M059J (cell line): ENCODE measurements at places on chromosomes 11 and 22.

DNA sequence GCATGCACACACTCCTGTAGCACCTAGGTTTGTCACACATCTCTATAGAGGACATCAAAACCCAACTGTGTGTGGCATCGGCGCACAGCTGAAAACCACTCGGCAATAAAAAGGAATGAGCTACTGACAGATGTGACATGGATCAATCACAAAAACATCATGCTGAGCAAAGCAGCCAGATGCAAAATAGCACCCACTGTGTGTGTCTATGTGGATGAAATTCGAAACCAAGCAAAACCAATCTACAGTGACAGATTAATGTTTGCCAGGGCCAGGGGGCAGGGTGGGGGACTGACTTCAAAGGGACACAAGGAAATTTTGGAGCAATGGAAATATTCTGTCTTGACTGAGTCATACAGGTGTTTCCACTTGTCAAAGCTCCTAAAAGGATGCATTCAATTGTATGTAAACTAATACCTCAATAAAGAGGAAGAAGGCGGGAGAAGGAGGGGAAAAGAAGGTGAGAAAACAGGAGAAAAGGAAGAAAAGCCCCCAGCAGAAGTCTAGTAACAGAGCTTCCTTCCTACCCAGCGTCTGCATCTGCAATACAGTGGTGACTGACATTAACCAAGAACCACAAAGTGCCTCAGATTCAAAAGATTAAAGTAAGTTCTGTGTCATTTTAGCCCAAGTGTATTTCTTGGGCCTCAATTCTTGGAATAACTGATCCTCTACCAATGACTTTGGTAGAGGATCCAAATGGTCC is 49.8 kb downstream of the PACSIN2 start:
- peak; percentile 46 for DNase-seq

GRCh38 chr11:35248558-35249323 is 109.8 kb downstream of the CD44 start:
- DNase-seq = no peak

DNA sequence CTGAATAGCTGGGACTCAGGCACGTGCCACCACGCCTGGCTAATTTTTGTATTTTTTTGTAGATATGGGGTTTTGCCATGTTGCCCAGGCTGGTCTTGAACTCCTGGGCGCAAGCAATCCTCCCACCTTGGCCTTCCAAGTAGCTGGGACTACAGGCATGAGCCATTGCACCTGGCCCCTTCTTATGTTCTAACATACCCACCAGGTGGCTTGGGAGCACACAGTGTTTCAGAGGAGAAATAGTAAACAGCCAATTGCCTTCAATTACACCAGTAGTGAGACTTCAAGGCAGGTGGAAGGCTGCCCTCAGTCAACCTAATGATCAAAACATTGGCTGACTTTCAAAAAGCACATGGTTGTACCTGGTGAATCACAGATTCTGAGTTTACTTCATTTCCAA is 167.2 kb downstream of the SWAP70 start:
- DNase-seq = no peak

- peak; percentile 28 for DNase-seq
Observed at GRCh38 chr11:77879218-77879617, 58.3 kb downstream of the AAMDC start.

DNA sequence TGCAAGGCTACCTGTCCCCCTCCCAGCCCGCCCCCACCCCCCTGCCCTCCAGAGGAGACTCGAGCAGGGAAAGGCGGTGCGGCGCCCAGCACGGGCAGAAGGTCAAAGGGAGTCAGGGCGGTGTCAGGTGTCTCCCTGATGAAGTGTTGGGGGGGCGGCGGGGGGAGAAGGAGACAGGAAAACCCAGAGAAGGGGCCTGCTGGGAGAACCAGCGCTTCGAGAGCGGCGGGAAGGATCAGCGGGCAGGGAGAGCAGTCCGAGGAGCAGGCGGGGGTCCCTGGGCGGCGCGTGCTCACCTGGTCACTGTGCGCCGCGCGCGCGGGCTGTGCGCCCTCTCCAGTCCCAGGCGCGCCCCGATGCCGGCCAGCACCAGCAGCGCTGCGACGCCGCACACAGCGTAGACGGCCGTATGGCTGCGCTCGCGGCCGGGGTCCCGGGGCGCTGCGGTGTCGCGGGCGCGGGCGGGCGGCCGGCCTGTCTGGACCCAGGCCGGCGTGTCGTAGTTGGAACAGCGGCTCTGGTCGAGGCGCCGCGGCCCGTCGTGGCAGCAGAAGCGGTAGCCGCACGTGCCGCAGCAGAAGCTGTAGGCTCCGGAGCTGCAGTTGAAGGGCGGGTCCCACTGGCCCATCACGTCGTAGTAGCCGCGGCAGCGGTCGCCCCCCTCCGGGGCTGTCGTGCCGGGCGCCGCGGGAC is 886 bp downstream of the SHISA8 start:
- DNase-seq = no peak

- DNase-seq = no peak
Observed at GRCh38 chr11:47460571-47461235, 11.8 kb upstream of the RAPSN start.

- no peak for DNase-seq
Observed at GRCh38 chr11:46264976-46265375, 12.5 kb upstream of the CREB3L1 start.

DNA sequence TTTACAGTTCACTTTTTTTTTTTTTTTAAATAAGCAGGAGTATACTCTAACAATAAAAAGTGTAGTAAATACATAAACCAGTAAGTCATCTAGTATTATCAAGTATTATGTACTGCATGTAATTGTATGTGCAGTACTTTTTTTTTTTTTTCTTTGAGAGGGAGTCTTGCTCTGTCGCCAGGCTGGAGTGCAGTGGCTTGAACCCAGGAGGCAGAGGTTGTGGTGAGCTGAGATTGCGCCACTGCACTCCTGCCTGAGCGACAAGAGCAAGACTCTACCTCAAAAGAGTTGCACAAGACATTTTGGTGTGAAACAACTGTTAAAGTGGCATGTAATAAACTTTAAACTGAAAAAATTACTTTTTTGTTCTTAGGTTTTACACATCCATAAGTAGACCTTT is 16.7 kb downstream of the BCL2L13 start:
- no peak for DNase-seq

- peak; percentile 49 for DNase-seq
Observed at GRCh38 chr11:119371778-119372182, 9.7 kb downstream of the USP2 start.

DNA sequence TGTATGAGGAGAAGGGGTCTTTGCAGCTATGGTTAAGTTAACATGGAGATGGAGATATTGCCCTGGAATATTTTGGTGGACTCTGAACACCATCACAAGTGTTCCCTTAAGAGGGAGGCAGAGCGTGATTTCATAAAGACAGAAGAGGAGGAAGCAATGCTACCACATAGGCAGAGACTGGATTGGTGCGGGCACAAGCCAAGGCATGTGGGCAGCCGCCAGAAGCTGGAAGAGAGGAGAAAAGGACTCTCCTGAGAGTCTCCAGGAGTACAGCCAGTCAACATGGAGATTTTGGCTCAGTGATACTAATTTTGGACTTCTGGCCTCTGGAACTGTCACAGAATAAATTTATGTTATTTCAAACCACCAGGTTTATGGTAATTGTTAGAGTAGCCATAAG is 231.6 kb downstream of the OPCML start:
- no peak for DNase-seq

- peak; percentile 71 for DNase-seq
Observed at GRCh38 chr11:118488480-118489109, 38.7 kb upstream of the TTC36 start.

DNA sequence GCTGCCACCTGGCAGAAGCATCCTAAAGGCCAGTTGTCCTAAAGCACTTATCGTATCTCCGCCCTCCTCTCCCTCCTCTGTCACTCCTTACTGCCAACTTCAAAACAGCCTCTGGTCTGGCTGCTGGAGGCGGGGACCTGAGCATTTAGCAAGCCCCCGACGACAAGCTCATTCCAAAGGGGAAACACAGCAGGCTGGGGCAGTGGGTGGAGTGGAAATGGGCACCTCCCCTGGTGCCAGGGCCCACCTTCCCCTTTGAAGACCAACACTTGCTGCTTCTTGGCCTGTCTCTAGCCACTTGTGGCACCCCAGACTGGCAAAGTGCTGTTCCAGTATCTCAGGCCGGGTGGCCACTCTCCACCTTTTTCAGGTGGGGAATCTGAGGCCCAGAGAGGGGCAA is 3.6 kb downstream of the MAP3K11 start:
- DNase-seq = no peak

GRCh38 chr22:36100134-36100824 is 60.3 kb downstream of the APOL3 start:
- no peak for DNase-seq

DNA sequence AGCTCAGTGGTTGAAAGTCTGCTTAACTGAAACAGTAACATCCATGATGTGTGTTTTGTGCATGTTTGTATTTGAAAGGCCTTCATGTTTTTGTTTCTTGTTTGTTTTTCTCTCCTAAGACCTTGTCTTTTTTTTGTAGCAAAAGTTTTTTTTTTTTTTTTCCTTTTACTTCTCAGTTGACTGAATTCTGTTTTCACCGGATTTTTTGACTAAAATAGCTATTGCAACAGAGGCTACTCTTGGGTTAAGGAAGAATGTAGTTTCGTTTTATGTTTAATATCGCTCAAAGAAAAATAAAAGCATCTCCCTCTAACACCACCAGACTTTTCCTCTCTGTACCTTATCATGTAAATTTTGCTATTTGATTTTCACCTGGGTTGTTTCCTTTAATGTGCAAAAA is 15.1 kb downstream of the APOL6 start:
- no peak for DNase-seq

- peak; percentile 50 for DNase-seq
Observed at GRCh38 chr22:22463855-22464540, 44.5 kb downstream of the ZNF280B start.

- DNase-seq = no peak
Observed at GRCh38 chr11:15783619-15784018, 572.7 kb downstream of the SOX6 start.

GRCh38 chr22:17946662-17947367 is 77.5 kb downstream of the MICAL3 start:
- no peak for DNase-seq

GRCh38 chr22:28013611-28014010 is 94.6 kb upstream of the PITPNB start:
- DNase-seq = no peak

- no peak for DNase-seq
Observed at GRCh38 chr11:76656050-76656531, 14.5 kb downstream of the LRRC32 start.

- no peak for DNase-seq
Observed at GRCh38 chr11:10864688-10865087, 6.8 kb upstream of the ZBED5 start.

DNA sequence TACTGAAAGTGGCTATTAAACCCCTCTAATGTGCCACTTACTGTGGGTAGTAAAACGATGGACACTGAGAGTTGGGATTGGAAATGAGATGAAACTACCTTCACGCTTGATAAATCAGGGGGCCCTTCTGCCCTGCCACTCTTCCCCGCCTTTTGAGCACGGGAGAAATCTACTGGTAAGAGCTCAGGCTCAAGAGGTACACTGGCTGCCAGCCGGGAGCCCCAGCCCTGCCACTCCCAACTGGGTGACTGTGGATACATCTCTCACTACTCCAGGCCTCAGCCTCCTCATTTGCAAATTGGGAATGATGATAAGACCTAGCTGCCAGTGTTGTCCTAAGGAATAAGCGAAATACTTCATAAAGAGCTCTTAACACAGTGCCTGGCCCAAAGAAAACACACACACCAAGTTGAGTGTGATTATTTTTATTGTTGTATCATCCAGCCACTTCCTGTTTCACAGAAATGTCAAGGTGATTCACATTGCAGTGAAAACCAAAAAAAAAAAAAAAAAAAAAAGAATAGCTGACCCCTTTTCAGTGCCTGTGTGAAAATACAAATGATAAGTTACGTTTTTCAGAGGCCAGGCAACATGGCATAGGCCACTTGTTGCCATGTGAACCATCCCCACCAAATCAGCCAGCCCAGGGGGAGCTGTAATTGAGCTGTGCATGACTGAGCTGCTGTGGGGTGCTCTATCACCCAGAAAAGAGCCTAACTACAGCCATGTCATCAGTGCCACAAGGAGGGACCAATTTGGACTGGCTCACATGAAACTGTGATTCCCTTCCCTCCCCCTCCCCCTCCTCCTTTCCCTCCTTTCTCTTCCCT is 4.4 kb upstream of the ZNRD2 start:
- peak; percentile 66 for DNase-seq

- DNase-seq = no peak
Observed at GRCh38 chr11:97961431-97961830, 1059.3 kb upstream of the CNTN5 start.

DNA sequence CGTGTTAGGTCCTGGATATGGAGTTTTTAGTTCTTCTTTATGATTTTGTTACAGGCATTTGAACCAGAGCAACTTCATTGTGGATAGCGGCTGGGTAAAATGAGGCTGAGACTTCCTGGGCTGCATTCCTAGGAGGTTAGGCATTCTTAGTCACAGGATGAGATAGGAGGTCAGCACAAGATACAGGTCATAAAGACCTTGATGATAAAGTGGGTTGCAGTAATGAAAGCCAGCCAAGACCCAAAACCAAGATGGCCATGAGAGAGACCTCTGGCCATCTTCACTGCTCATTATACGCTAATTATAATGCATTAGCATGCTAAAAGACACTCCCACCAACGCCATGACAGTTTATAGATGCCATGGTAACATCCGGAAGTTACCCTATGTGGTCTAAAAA is 23.4 kb upstream of the CLMP start:
- DNase-seq = peak; percentile 77

- DNase-seq = no peak
Observed at GRCh38 chr11:102251423-102251822, 65.9 kb upstream of the BIRC3 start.

DNA sequence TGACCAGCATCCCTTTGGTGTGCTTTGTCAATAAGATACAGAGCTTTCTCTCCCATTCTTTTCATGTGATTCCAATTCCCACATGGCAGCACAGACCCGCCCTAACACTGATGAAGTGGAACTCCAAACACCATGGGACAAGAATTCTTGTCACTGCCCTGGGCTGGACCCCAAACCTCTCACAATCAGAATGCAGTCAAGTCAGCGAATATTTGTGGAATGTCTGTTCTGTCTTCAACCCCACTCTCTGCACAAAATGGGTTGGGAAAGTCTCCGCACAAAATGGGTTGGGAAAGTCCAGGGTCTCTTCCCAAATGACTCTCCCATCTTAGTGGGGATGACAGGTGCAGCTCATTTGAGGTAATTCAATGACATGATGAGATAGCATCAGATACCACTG is 138.9 kb upstream of the TEAD1 start:
- no peak for DNase-seq

DNA sequence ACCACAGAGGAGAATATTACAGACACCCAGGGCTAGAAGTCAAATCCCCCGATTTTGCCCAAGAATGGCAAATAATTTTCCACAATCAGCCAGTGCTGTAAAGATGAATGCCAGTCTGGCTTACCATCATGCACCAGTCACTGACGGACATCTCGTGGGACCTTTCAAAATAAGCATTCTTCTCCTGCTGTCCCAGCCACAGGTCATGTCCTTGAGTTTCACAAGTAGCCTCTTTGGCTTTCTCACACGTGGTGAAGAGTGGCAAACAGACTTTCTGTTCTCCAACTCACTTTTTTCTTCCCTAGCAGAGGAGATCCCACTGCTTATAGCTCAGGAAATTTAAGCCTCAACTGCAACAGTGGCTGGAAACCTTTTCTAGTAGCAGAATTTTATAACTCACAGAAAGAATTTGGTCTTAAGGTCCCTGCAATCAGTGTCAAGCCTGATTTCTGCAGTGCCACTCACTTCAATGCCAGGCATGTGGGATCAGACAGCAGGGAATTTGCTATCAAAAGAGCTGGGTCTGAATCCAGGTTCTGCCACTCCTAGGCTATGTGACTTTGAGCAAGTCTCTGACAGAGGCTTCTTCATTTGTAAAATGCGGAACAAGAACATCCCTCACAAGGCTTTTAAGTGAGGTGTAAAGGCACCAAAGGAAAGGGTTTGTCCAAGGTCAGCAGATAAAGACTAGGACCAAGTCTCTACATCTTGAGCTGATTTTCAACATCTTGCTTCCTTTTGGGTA is 3.6 kb downstream of the PIK3IP1 start:
- DNase-seq = no peak
